Activated CD8-positive, alpha-beta memory T cell treated with anti-CD3 and anti-CD28 coated beads for 4 hours (primary cell): ENCODE measurements at places on chromosomes 4 and X.

DNA sequence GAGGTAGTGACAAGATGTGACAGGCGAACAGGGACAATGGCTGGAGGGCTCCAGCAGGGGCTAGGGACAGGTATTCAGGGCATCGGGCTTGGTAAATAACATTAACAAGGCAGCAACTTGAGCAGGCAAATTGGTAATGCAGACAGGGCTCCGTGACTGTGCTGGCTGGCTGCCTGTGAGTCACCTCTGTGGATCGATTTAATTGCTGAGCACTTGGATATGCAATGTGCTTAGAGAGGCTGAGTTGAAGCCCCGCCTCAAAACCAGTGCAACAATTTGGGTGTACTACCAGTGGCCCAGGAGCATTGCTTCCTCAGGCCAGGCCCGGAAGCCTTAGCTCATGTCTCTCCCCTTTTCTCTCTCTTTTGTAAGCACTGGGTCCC lies 19.5 kb downstream of the CNGA2 start:
- no peak for DNase-seq

DNA sequence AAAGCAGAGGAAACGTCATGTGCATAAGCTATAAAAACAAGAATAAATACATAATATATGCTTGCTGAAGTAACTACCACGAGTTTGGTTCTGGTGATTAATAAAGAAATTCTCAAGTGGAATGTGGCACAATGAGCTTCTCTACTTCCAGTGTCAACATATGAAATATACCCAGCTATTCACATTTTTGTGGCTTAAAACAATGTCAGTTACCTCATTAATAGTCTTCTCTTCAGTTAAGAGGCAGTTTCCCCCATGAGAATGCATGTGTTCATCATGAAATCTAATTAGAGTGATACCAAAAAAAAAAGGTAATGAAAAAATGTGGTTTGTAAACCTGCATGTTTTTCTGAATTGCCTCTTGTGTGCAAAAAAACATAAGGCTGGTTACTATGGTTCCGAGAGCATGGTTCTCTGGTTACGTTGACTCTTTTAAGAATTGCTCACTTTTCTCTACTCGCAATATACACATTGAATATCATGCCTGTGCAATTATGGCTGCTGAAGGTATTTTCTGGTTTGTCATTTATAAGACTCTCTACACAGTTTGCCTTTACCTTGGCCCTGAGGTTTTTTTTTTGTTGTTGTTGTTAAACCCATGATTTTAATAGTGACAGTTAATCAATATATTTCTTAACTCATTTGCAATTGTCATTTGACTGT lies 108.2 kb downstream of the PCDH7 start:
- no peak for DNase-seq

- DNase-seq, result no peak
These were observed 269.9 kb downstream of the OPHN1 start for GRCh38 chrX:68163441-68163840.

GRCh38 chr4:111393781-111394180 lies 751.5 kb upstream of the FAM241A start:
- no peak for DNase-seq

DNA sequence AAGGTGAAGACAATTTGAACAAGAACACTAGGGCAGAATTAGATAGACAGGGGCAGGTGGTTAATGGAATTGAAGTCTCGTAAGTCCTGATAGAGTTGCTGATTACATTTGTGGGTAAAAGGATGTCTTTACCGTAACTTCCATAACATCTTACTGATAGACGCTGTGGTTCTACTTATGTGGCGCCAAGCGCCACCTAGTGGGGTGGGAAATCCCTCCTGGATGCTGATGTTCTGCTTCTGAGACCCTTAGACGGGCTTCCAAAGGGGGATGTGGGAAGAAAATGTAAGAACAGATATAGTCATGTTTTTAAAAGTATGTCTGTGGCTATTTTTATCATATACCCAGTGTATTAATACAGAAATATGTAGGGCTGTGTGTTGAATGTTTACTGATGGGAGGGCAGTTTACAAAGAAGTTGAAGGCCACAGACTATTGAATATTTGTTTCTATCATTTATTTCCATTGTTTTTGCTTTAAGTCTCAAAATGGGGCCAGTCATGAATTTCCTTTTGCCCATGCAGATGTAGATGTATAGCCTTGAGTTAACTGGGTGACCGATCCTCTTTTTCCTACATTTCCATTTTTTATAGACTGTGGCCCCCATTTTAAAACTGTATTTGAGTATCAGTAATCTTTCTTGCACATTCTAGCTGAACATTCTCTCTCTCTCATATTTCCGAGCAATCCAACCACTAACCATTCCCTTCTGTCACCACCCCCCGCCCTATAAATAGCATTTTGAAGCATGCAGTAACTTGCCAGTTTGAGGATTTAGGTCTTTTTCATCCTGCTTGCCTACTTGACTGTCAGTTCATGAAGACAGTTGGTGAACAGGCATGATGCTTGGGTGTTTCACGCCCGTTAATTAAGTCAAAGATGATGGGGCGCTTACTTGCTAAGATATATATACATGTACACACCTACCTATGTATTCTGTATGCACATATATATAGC lies 12.1 kb upstream of the TLR8 start:
- DNase-seq, result no peak

GRCh38 chrX:97705936-97706335 lies 822.2 kb downstream of the RPA4 start:
- no peak for DNase-seq
